Iris pigment epithelial cell (primary cell): ENCODE measurements at places on chromosomes 4 and X.

GRCh38 chr4:173381610-173382009 is 10.9 kb downstream of the SAP30 start:
- no peak for DNase-seq

GRCh38 chrX:138858438-138858837 is 146.9 kb upstream of the FGF13 start:
- DNase-seq, result peak; percentile 65

DNA sequence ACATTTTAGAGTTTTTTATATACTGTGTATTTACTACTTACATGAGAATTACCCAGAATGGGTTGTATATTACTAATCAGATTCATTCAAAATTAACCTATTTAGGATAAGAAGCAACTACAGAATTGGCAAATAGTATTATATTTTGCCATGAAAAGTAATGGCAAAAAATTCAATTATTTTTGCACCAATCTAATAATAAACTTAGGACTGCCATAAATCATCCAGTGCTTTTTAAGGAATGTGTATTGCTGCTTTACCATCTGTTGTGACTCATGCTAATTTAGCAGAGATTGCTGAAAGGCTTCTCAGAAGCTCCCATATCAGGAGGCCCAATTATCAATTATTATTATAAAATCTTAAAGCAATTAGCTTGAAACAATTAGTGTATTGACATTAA is 24.0 kb downstream of the NPY2R start:
- no peak for DNase-seq

DNA sequence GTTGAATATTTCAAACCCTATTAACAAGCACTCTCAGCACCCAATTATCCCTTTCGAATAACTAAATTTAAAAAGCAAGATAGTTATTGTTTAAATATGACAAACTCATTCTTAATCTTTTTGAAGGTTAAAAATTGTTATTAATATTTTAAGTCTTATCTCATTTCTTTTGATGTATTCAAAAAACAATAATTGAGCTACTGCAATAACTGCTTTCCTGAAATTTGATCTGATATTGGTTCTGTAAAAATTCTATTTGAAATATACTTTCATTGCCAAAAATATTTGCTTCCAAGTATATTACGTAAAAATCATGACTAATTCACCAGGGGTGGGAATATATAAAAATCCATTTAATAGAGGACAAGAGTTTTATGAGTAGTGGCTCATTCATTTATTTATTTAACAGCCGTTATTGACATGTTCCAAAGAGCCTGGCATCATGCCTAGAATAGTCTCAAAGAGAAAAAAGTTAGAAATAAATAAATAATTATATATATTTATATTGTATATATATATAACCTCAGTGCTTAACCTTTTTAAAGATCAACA is 34.4 kb downstream of the GLRA3 start:
- DNase-seq, result peak; percentile 36

DNA sequence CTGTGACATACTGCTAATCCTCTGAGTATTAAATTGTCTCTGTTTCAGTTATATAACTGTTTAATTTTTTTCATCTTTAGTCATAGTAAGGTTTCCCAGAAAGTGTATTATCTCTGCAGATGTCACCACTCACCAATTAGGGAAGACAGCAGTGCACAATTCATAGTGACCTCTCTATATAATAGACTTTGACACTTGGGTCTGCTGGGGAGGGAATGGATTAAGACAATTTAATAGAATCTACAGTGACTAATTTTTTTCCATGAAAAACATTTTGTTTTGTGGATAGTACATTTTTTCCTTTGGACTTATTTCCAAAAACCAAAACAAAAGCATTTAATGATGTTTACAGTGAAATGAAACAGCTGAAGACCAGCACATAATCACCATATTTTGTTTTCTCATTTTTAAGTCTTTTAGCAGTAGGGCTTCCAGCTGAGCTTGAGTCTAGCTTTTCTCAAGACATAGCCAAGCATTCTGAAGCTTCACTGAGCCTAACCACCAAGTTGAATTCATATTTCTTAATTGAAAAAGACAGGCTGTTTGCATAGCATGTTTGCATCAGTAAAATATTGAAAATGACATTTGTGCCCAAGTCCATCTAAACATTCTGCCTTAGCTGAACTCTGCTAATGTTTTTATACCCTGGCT is 69.5 kb downstream of the PCDH19 start:
- DNase-seq, result no peak

DNA sequence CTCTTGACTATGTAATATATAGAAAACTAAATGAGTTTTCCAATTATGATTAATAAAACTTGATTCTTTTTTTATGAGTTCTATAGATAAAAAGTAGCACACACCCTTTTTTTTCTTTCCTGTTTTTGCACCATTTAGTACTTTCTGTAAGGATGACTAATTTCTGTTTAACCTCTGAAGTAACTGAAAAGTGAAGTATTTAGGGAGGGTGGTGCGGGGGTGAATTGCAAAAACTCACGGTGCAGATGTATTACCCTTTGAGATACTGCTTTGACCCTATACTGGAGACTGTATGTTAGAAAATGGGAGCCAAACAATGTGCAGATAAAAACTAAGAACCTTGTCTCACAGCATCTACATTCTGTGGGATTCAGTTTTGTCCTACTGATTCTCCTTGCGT is 471.6 kb downstream of the DTHD1 start:
- no peak for DNase-seq

GRCh38 chr4:57333684-57334083 is 223.5 kb upstream of the IGFBP7 start:
- no peak for DNase-seq

GRCh38 chr4:139568206-139568955 is 12.4 kb upstream of the SETD7 start:
- no peak for DNase-seq

GRCh38 chr4:94933799-94934198 is 176.0 kb downstream of the BMPR1B start:
- peak; percentile 34 for DNase-seq

DNA sequence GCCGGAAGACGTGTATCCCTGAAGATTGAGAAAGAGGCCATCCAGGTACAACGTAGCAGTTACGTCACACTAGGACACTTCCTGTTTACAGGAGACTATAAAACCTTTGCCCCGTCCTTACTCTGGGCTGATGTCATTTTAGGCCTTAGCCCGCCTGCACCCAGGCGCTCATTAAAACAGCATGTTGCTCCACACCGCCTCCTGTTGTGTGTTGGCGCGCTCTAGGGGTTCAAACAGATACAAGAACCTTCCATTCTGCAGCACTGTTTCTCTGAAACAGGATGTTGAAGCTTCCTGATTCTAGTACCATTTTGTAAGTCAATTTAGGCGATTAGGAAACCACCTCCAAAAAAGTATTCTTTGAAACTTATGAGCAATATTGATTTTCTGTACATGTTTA is 722.1 kb downstream of the PCDH7 start:
- no peak for DNase-seq
